ENCODE measurements at places on chromosomes 6 and 20.

GRCh38 chr20:48942730-48943129, 21.2 kb downstream of the ARFGEF2 start:
- DNase-seq, result no peak

DNA sequence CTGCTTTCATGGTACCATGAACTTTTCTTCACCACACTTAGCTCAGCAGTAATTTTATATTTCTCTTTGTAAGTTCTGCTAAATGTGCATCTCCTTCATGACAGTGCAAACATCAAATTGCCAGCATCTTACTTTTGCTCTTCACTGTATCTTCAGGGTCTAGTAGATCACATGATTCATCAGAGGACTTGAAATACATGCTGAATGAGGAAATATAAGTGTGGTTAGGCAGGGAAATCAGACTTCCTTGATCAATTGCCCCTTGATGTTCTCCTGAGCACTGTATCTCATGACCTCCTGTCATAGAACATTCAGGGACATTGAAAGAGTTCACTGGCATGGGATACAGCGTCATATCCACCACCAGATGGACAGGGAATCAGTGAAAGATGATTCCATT, 25.3 kb upstream of the POLR1H start:
- DNase-seq, result no peak

- DNase-seq, result no peak
Observed at GRCh38 chr20:50957276-50957675, 1.1 kb downstream of the DPM1 start.

DNA sequence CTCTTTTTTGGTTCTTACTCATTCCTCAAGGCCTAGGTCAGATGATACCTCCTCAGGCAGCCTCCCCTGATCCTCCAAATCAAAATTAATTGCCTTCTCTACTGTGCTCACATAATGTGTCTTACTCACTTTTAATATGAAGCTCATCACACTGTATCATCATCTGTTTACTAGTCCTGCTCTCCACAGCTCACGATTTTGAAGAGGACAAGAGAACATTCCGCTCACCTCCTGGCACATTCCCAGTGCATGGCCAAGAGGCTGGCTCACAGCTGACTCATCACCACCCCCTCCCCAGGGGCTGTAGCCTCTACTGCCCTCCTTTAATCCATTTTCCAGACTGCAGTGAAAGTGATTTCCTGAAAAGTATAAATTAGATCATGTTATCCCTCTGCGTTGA, 133.1 kb downstream of the ALDH8A1 start:
- DNase-seq, result no peak

- DNase-seq, result no peak
Observed at GRCh38 chr20:23011008-23011721, 23.9 kb upstream of the SSTR4 start.

GRCh38 chr6:107120404-107120803, 5.1 kb upstream of the BEND3 start:
- no peak for DNase-seq

- no peak for DNase-seq
Observed at GRCh38 chr6:157092736-157093135, 230.6 kb downstream of the TMEM242 start.

DNA sequence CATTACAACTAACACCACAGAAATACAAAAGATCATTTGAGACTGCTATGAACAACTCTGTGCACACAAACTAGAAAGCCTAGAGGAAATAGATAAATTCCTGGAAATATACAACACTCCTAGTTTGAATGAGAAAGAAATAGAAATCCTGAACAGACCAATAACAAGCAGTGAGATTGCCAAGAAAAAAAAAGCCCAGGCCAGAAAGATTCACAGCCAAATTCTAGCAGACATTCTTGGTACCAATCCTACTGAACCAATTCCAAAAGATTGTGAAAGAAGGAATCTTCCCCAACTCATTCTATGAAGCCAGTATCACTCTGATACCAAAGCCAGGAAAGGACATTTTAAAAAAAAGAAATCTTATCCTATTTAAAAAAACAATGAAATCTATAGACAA, 7.0 kb upstream of the CDK19 start:
- DNase-seq, result no peak

GRCh38 chr6:75422024-75422639, 71.5 kb downstream of the FILIP1 start:
- DNase-seq, result no peak

GRCh38 chr20:57654998-57655808, 35.0 kb upstream of the ZBP1 start:
- DNase-seq, result no peak

- no peak for DNase-seq
Observed at GRCh38 chr6:15969236-15969778, 159.6 kb upstream of the MYLIP start.

DNA sequence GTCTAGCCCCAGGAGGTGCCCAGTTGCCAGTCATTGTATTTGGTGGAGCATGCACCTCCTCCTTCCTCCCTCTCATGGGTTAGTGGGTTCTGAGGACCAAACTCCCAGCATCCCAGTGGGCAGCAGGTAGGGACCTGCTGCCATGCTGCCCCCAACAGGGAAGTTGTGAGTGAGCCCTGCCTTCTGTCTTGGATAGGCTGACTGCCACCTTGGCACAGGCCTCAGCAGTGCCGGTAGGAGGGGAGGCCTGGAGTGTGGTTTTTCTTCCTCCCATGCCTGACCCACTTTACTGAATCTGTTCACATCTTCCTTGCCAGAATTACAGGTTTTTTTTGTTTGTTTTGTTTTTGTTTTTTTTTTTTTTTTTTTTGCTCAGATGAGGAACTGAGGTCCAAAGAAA, 24.5 kb downstream of the PLCG1 start:
- no peak for DNase-seq

DNA sequence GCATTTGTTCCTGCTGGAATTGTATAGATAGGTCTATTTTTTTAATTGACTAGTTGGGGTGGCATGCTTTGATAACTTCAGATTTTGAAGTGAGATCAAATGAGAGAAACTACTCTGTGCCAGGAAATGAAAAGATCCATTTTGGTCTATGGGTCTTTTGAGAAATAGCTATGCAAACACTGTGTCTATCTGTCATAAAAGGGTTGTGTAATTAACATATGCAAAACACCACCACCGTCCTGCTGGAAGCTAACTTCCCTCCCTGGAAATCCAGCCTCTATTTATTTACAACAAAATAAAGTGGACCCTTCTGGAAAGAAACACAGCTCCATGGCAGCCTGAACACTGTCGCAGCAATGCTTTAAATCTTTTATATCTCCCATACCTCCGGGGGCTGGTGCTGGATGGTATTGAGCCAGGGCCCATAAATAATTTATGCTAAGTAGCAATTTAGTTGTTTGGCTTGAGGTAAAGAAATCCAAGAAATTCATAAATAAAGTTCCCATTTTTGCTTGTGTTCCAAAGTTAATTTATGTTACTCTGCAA, 244.2 kb upstream of the POU3F2 start:
- DNase-seq, result no peak

DNA sequence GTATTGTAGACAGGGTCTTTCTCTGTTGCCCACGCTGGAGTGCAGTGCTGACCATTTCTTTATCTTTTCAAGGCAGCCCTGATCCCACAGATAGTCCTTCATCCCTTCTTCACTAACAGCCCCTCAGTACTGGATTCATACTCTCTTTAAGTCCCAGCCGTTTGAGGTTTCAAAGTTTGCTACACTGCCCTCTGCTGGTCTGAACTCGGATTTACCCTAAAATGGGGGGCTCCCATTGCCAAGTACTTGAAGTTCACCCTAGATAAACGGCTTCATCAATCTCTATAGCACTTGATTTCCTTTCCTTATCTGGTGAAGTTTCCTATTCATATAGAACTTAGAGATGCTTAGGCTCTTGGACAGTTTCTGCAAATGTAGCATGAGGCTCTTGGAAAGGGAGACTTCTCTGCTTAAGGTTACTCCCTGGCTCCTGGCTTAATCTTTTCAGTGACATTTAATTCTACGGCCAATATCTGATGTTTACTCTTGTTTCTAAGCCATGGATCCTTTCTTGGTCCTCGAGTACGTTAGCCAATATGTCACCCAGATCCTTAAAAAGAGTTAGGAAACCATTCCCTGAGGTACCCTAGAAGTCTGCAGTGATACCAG, 21.4 kb upstream of the PREP start:
- DNase-seq, result no peak

DNA sequence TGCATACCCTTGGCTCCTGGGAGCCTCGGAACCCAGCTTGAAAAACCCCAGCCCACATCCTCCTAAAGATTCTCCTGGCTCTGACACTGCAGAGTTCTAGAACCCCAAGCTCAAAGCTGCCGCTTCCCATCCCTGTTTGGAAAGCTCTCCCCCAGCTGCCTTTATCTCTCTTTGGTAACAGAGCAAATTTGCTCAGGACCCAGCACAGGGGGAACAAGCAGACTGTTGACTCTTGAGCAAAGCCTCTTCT, 38.9 kb downstream of the HNF4A start:
- no peak for DNase-seq

- no peak for DNase-seq
Observed at GRCh38 chr6:100100776-100101175, 106.8 kb upstream of the MCHR2 start.

GRCh38 chr6:42296614-42297013, 79.0 kb upstream of the MRPS10 start:
- no peak for DNase-seq

- DNase-seq, result no peak
Observed at GRCh38 chr6:153150752-153151440, 19.8 kb upstream of the RGS17 start.

DNA sequence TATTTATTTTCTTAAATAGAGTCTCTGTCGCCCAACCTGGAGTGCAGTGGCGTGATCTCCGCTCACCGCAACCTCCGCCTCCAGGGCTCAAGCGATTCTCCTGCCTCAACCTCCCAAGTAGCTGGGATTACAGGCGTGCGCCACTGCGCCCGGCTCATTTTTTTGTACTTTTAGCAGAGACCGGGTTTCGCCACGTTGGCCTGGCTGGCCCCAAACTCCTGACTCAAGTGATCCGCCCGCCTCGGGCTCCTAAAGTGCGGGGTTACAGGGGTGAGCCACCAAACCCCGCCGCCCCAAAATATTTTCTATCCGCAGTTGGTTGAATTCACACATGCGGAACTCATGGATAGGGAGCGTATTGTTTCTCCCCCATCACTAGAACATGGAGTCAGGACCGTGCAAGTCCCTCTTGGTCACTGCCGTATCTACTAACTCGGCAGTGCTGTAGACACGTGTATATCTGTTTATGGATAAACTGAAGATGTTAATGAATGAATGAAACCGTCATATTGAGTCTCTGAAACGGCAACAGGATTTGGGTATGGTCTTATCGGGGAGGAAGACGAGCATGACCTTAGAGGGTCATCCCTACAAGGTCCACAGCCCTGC, 904 bp downstream of the MKKS start:
- DNase-seq, result no peak

GRCh38 chr20:62805711-62806382, 1.2 kb downstream of the OGFR start:
- DNase-seq, result no peak

DNA sequence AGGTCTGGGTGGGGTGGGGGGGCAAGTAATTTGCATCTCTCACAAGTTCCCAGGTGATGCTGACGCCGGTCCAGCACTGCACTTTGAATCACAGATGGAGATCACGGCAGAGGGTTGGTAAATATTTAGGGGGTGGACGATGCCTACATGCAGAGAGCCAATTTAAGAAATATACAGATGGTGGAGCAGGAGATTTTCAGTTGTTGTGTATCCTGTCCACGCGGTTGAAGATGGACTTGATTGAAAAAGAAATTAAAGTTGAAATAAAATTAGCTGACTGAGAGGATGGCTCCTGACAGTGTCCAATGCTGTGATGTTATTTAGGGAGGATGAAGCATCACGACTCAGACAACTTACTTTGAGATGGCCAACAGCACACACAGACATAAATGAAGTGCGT, 74.6 kb downstream of the PHACTR3 start:
- DNase-seq, result no peak

DNA sequence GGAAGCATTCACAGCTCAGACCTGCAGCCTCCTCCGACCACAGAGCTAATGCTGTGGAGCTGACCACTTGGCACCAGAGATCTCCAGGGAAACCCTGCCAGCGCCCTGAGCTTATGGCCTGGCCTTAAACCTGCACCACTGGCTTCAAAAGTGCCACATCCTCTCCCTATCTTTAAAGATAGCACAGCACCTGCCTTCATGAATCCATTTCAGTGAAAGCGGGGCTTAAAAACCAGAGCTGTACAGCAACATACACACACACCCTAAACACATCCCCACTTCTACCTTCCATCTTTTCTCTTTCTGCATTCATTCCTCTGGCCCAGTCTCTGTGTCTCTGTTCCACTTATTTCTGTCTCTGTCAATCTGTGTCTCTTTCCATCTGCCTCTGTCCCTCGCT, 59.8 kb upstream of the CCDC167 start:
- no peak for DNase-seq

DNA sequence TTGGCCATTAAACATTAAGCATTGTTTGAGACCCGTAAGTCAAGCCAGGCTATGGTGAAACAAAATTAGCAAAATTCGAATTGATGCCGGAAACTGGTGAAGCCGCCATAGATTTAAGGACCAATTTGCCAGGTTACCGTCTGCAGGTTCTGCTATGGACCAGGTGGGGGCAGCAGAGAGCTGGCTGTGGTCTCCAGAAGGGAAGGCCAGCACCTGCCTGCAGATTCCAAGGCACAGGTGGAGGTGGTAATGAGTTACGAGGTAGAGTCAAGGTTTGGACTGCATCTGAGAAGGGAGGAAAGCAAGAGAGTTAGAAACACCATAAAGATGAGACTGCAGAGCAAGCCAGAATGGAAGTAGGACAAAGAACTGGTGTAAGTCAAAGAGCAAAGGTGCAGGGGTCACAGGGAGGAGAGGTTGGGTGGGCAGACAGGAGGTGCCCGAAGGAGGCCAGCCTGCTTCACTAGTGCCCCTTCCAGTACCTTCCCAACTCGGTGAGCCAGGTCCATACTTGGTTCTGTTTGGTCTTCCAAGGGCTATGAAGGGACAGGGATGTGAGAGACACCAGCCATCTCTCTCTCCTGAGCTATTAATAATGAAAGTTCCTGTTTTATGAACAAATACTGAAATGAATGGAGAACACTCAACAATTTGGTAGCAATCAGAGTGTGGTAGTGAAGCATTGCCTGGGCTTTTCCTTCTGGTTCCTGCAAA, 131.6 kb upstream of the ESR1 start:
- no peak for DNase-seq

- DNase-seq, result no peak
Observed at GRCh38 chr6:31057426-31058003, 47.2 kb downstream of the MUC22 start.

DNA sequence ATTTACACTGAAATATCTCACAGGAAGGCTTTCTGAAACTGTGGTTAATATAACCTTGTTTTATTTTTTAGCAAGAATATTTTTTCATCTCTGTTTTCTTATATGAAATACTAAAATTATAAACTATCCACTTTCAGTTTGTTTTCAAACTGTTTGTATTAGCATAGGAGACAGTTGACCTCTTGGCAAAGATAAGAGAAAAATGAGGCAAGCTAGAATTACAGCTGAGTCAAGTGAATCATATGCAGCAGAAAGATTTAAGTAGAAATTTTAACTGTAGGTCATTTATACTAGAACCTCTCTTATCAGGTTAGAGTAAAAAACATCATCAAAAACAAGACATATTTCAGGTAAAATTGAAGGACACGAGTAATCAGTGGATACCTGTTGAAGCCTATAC, 792.6 kb downstream of the PHF3 start:
- no peak for DNase-seq

- no peak for DNase-seq
Observed at GRCh38 chr20:59777814-59778575, 155.4 kb downstream of the SYCP2 start.

GRCh38 chr6:30893001-30893591, 8.8 kb downstream of the DDR1 start:
- no peak for DNase-seq

GRCh38 chr6:35237476-35237875, 22.1 kb upstream of the ZNF76 start:
- no peak for DNase-seq
